ENCODE measurements at places on chromosomes 4 and X.

DNA sequence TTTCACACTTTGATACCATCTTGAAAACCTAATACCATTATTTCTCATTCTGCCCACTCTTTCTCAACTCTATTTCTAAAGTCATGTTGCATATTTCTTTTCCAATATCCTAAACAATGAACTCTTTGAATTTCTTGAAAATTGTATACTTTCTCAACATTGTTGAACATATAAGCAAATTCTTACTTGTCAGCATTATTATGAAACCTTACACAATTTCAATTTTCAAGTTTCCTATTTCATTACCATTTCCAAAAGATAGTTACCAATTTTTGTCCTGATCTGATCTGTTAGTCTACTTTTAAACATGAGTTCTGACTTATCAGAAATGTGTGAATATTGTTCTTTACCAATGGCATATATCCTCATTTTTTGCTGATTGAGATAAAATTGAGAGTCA, 806.3 kb upstream of the IGFBP7 start:
- no peak for DNase-seq

DNA sequence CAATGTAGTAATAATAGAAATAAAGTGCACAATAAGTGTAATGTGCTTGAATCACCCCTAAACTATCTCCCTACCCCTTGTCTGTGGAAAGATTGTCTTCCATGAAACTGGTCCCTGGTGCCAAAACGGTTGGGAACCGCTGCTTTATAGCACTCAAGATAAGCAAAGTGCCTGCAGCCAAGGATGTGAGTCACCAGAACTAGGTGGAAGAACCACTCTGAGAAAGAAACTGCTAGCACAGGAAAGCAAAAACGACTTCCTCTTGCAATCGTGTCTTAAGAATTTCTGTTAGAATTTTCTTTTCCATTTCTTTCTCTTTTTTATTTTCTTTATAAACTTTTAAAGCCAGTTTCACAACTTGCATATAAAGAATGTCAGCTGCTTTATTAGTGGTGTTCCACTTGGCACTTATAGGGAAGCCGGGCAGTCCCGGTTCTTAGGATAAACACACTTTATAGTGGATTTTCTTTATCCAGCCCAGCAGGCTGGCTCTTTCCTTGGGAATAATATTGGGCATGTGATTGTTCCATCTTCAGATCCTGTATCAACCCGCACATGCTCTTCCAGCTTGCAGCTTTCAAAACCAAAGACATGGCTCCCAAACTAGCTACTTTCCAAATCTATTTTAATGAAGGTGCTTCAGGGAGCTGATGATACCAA, 32.3 kb upstream of the CXCL8 start:
- no peak for DNase-seq

- no peak for DNase-seq
Measured at GRCh38 chr4:185711726-185712125, 100.3 kb downstream of the SORBS2 start.

DNA sequence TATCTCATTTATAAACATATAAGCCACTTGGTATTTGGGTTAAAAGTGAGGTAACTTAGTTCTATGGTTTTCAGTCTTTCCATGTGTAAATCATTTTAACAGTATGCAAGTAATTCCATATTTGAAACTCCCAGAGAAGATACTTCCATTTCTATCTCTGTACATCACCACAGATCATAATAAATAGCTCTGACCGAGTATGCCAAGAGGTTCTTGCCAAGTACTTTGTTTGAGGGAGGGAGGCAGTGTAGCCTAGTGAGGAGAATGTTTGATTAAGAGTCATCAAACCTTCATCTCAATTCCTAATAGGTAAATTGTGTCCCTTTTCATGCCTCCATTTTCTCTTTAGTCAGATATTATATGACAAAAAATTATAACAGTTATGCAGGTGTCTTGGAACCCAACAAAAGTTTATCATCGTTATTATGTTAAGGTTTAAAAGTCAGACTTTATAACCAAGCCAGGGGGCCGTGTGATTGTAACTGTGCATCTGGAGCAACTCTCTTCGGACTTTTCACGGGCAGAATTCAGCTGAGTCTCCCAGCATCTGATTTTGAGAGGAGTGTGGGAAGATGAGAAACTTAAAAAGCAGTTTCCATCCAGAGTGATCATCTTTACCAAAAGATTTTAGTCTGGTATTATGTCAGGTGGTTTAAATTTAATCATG, 123.8 kb downstream of the ANK2 start:
- DNase-seq, result no peak

GRCh38 chr4:88137112-88137511, 21.3 kb downstream of the ABCG2 start:
- DNase-seq, result no peak

- no peak for DNase-seq
Measured at GRCh38 chr4:102564399-102565059, 63.4 kb downstream of the NFKB1 start.

DNA sequence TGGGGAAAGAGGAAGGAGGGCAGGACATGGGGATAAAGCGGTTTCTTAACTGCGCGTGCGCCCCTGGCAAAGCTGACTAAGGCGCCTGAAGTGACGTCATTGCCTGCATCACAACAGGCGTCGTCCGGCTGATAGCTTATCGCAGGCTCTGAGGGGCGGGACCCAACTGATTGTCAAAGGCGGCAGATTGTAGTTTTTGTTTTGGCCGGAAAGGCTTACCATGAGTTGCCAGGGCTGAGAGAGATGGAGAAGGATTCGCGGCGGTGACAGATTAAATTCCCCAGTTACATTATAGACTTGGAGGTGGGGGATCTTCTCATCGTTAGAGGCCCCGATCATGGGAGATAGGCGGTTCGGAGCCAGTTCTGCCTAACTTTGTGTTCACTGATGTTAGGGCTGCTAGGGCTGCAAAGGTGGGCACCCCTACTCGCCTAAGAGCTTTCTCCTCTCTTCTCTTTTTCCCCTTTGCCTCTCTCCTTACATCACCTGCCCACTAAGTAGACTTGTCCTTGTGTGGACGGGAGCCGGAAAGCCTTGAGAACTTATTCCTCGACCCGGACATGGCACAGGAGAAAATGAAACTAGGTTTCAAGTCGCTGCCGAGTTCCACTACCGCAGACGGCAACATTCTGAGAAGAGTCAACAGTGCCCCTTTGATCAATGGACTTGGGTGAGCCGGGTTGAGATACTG, 148.9 kb upstream of the PLAC1 start:
- peak; percentile 77 for DNase-seq

DNA sequence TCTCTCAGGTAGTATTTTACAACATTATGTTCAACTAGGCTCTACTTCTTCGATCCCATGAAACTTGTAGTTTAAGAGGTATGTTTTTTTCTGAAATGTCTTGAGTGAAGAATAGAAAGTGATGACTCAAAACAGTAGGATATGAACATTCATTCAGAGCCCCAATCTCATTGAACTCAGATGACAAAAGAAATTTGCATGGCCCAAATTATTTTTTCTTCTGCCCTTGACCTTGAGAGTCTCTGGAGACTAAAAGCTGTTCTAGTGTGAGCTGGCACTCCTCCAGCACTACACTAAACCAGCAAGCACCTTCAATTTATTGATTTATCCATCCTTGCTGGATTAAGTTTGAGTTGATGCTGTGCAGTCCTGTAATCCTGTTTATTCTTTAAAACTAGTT, 4.0 kb downstream of the DCLK2 start:
- no peak for DNase-seq

GRCh38 chrX:11591723-11592346, 73.9 kb downstream of the ARHGAP6 start:
- no peak for DNase-seq

DNA sequence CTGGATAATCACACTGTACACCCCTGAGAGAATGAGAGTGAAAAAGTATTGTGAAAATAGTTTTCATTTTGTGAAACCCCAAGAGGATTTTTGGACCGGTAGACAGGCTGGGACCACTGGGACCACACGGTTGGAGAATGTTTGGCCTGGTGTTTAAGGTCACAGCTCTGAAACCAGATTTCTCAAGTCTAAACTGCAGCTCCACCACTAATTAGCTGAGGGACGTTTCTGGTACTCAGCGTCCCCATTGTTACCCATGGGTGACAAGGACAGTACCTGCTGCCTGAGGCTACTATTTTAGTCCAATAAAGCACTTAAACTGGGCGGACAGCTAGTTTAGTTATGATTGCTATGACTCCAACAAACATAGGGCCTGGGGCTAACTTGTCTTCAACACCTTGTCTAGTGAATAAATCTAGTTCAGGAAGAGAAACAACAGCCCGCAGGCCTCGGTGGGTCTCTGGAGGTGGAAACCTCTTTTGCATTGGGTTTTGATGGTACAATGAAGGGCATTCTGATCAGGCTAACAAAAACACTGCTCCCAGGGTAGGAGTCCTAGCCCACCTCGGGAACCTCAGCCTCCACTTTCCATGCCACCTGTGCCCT, 509 bp upstream of the USP11 start:
- no peak for DNase-seq

DNA sequence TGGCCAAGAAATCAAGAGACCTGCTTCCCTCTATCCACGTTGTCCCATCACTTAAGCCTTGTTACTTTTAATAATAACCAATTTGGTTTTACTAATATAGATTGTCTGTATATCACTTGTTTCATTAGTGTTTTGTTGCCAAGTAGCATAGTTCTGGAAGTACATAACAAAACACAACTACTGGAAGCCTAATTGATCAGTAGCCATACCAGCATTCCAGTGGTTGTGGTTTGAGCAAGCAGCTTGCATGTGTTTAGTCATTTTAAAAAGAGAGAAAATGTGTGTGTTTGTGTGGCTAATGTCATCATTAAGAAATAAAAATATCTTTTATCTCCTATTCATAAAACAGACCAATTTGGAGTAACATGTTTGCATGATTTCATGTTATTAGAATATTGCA, 70.8 kb downstream of the PTPN13 start:
- no peak for DNase-seq

DNA sequence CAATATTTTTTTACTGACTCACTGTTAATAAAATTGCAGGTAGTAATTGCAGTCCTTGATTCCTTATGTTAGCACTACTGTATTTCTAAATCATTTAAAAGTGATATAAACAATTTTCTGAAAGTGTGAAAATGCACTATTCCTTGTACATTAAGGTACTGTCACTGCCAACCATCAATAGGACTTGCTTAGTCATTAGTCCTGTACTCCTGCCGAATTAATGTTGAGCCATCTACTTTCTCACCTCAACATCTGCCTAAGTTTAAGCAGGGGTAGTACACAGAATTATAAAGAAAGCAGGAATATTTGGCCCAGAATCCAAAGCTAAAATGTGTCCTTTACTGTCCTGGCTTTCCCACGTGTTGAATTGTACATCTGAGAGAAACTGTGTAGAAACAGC, 87.0 kb upstream of the TRPC3 start:
- DNase-seq, result no peak

- DNase-seq, result no peak
Measured at GRCh38 chrX:154751203-154751668, 359 bp upstream of the GAB3 start.

DNA sequence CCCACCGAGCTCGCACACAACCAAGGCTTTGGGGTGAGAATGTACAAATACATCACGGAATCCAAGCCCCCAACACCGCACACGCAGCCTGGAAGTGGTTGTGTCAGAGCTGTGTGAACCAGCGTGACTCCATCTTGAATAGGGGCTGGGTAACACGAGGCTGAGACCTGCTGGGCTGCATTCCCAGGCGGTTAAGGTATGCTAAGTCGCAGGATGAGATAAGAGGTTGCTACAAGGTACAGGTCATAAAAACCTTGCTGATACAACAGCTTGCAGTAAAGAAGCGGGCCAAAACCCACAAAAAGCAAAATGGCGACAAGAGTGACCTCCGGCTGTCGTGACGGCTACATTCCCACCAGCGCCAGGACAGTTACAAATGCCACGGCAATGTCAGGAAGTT, 258.4 kb downstream of the DHRSX start:
- DNase-seq, result no peak

- DNase-seq, result peak; percentile 48
Measured at GRCh38 chrX:134186362-134187121, 50.4 kb upstream of the CCDC160 start.

DNA sequence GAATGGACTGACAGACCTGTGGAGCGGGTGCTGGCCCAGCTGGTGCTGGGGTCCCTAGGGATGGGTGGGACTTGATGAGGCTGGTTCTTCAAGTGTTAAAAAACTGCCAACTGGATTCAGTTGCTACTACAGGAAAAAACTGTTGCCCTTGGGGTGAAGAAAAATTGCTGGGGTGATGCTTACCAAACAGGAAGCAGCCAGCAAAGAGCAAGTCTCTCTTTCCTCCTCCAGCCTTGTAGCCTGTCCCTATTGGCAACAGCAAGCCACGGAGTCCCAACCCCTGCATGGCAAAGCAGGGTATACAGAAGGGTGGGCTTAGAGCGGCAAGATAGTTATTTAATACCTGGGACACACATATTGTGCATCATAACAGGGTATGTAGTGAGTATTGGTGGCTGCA, 60.1 kb upstream of the ATP8A1 start:
- DNase-seq, result no peak

- DNase-seq, result no peak
Measured at GRCh38 chrX:120310861-120311726, at the start of gene TMEM255A. Gene TMEM255A, minus strand, starts transcription at chrX:120311461. Its CDS starts 152 bp downstream, at chrX:120311309.

DNA sequence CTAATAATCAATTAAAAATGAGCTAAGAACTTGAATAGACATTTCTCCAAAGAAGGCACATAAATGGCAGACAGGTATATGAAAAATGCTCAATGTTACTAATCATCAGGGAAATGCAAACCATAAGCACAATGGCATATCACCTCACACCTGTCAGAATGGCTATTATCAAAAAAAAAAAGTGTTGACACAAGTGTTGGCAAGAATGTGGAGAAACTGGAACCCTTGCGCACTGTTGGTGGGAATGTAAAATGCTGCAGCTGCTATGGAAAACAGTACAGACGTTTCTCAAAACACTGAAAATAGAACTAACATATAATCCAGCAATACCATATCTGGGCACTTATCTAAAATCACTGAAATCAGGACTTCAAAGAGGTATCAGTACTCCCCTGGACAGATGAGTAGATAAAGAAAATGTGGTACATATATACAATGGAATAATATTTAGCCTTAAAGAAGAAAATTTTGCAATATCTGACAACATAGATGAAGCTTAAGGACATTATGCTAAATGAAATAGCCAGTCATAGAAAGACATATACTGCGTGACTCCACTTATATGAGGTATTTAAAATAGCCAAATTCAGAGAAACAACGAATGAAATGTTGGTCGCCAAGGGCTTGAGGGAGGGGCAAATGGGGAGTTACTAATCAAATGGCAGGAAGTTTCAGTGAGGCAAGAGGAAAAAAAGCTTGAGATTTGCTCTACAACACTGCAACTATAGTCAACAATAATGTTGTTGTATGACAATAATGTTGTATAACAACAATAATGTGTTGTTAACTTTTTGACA, 175.5 kb downstream of the WDFY3 start:
- no peak for DNase-seq
